ENCODE measurements at places on chromosomes 2 and 18.
A peak's percentile ranks its signal among the peaks of the same experiment; 100 is the strongest.

- DNase-seq = no peak
Observed at GRCh38 chr2:63871864-63872263, 30.2 kb downstream of the UGP2 start.

- no peak for DNase-seq
Observed at GRCh38 chr2:144154205-144154604, 365.7 kb downstream of the ZEB2 start.

- DNase-seq = no peak
Observed at GRCh38 chr18:48955830-48956261, 5.1 kb upstream of the SMAD7 start.

DNA sequence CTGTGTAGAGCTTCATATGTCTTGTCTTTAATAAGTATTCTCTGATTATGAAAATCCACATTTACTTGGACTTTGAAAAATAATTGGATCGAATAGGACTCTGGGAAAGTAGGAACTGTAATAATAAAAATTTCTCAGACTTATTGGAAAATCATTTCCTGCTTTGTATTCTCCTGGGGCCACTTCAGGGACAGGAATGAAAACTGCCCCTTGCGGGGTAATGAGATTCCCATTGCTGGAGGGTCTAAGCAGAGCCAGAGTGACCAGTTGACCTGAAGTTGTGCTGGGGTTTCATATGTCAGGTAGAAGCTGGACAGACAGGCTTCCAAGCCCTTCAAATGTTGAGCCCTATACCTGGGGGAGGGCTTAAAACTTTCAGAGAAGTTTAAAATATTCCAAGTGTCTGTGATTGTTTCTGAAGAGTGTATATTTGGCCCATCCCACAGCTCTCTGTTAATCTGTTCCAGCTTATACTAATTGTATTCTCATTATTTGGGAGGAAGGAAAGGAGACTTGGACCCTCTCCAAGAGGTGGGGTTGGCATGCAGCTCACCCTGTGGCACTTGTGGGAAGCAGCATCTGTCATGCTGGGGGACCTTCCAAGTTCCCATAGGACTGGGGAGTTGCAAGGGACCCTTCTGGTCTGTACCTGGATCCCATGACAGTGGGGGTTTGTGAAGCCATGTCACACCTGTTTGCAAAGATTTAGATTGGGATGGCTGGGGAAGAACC lies 268.7 kb upstream of the ATP5MC3 start:
- DNase-seq = no peak

- no peak for DNase-seq
Observed at GRCh38 chr2:45283764-45284620, 274.7 kb upstream of the SIX2 start.

- no peak for DNase-seq
Observed at GRCh38 chr2:171792886-171793580, 101.0 kb downstream of the SLC25A12 start.

DNA sequence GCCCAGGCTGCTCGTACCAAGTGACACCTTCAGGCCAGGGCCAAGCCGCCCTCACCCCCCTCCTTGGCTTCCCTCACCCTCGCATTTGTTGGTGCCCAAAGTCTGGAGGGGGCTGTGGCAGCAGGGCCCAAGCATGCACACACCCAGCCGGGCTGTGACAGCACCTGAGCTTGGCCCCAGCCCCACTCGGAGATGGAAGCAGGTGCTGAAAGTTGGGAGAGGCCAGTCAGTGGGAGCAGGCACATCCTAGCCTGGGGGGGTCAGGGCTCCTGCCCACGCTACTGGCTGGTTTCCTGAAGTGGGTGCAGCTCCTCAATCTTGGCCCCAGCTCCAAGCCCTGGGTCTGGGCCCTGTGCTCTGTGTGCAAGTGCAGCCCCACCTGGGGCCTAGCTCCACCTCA lies 228.0 kb downstream of the RDH14 start:
- no peak for DNase-seq

DNA sequence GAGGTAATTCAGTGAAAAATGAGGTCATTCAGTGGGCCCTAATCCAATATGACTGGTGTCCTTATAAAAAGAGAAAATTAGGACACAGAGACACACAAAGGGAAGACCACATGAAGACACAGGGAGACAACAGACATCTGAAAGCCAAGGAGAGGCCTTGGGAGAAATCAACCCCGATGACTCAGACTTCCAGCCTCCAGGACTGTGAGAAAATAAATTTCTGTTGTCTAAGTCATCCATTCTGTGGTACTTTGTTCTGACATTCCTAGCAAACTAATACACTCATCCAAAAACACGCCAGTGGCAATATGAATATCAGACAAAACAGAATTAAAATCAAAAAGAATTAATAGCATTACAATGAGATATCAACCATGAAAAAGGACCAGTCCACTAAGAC lies 303.7 kb downstream of the SS18 start:
- DNase-seq = no peak

DNA sequence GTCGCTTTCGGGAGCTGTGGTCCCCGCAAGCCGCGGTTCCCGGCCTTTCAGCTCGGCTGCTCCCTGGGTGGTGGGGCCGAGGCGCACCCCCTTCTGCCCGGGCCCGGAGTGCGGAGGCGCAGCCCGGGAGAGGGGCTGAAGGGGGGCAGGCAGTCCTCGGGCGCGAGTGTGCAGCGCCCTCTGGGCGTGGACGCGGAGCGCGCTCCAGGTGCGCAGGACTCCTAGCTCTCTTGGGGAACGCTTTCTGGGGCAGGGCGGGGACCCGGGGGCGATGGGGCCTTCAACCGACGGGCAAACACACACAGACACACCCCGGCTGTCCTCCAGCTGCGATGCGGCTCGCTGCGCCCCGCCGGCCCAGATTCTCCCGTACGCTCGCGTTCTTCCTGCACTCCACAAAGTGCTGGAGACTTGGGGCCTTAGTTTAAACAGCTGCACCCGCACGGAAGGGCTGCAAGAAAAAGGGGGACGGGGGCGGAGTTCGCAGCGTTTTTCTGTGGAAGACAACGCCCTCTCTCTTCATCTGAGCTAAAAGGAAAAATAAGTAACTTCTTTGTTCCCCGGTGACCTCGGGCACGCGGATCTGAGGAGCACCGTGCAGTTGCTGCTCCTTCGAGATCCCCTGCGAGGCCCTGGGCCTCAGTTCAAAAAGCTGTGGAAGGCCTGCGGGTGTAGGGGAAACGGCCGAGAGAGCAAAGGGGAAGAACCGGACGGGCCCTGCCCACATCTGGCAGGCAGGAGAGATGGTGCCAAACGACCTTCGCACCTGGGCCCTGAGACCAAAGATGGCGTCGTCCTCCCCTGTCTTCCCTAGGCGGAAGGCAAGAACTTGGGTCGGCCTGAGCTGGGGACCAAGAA lies 593 bp upstream of the SDC1 start:
- no peak for DNase-seq

DNA sequence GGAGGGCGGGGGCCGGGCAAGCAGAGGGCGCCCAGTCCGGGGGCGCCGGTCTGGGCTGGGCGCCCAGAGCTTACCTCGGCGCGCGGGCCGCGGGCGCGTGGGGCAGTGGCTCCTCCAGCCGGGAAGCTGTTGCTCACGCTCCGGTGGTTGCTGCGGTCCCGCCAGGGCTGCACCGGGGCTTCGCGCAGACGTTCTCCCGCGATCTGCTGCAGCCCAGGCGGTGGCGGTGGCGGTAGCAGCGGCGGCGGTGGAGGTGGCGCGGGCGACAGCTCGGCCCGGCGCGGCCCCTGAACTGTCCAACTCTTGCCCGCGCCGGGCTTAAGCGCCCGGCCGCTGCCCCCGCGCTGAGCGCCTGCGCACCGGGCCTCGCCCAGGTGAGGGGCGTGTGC lies 391 bp downstream of the ZNF385B start:
- DNase-seq = no peak

- no peak for DNase-seq
Observed at GRCh38 chr2:26483957-26484565, 6.1 kb upstream of the OTOF start.

GRCh38 chr18:70036771-70037347 lies 89.2 kb upstream of the CD226 start:
- DNase-seq = no peak

DNA sequence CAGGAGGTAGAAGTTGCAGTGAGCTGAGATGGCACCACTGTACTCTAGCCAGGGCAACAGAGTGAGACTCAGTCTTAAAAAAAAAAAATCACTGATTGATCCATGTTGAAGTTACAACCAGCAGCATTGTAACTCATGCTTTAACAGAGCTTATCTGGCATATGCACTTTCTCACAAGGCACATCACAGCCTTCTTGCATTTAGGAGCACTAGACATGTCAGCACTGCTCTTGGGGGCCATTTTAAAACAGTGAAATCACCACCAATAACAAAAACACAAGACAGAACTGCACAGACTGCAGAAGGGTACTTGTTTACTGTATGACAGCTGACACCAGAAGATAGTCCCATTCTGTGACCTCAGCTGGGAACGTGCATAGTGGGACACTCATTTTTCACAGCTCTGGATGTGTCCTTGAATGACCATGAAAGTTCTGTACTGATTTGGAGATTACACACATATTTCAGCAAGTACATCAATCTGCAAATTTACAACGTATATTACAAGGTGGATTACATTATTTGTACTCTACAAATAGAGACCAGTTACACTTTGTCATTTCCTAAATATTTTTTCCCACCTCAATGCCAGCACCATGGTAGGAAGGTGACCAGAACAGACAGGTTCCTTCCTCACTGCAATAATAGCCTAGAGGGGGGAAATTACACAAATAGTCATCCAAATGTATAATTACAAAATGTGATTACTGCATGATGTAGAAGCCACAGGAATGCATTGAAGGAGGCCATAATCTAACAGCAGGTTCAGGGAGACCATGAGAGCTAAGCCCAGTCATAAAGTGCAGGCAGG lies 35.1 kb downstream of the CCBE1 start:
- DNase-seq = no peak

DNA sequence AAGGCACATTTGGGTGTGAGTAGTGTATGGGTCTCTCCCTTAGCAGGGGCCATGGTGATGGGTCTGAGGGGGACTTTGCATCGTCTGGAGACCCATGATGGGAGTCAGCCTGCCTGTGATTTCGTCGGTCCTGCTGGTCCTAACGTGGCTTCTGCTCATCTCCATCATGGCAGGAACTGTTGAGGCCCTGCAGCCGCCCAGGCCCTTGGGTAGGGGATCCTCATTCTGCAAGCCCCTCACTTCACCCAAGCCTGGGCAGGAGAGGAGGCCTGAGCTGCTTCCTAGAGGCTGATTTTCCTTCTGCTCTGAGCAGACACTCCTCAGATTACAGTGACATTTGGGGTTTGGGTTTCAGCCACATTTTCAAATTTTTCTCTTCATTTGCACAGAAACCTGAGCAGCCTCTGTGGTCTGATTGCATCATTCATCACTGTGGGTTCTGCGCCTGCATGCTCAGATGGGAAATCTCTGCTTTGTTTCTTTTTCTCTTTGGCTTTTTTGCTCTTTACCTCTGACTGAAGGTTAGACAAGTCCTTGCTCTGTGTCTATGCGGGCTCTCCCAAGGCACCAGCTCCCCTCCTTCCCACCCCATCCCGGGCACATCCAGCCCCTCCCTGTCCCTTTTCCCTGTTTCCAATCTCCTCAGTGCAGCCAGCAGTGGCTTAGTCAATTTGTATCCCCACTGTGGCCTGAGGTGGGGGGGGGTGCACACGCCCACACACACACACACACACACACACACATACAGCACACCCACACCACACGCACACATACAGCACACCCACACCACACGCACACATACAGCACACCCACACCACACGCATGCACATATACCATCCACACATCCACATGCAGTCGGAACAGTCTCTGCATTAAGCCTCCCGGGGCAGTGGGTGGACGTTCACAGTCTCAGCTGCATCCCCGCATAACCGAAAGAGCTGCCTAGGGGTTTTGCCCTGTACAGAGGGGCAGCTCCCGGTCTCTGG lies 305.4 kb upstream of the HS6ST1 start:
- no peak for DNase-seq

GRCh38 chr2:222623756-222624309 lies 32.1 kb downstream of the FARSB start:
- no peak for DNase-seq

GRCh38 chr2:60832621-60833020 lies 48.8 kb upstream of the REL start:
- no peak for DNase-seq

GRCh38 chr2:240998995-240999791 lies 775 bp downstream of the SNED1 start:
- peak; percentile 18 for DNase-seq

DNA sequence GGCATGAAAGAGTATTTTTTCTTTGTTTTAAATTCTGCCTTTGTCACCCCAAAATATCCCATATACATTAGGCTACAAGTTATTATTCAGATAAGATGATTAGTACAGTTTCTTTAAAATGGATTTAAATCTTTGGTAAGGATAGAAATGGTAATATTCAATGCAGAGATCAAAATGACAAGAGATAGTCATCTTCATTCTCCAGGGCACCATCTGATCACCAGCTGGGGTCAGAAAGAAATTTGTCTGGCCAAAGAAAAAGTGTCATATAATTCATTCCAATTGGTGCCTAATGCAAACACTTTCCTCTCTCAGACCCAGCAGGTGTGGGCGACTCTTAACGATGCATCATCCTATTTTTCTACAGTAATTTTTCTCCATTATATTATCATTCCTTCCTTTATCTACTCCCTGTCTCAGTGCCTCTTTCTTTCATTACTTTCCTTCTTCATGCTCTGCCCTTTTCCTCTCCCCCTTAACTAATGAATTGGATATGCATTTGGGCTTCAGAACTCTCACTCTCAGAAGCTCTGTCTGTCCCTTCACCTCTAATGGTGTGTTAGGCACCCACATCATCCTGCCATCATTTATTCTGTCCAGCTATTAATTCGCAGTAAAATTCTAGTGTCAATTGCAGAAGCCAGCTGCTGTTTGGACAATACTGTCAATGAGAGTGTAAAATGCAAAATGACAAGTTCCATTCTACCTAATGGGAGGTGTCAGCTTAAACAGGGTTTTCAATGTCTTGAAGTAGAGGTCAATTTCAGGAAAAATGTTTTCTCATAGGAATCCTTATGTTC lies 570.5 kb downstream of the TDRD15 start:
- no peak for DNase-seq

- DNase-seq = no peak
Observed at GRCh38 chr2:144004742-144005141, 515.2 kb downstream of the ZEB2 start.

GRCh38 chr18:24378598-24378997 lies 19.0 kb downstream of the OSBPL1A start:
- no peak for DNase-seq

GRCh38 chr2:61762292-61762691 lies 91.6 kb downstream of the FAM161A start:
- DNase-seq = no peak

DNA sequence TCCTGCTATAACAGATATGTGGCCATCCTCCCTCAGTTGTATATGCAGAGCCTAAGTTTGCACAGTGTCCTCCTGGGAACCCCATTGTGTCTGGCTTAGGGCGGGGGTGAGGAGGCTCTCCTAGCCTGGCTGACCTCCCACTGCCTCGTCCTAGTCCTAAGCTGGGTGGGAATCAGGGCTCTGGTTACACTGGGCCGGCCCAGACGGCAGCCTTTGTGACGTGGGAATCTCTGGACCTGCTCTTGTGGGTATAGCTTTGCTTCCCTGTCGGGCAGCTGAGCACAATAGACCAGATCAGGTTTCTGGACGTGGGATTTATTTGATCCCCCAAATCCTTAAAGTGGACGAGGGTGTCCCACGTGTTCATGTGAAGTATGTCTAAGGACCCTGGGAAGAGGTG lies 2.9 kb downstream of the ACKR3 start:
- DNase-seq = no peak
